ENCODE measurements at places on chromosomes 16 and 17. TPM values are rescaled to one million over a fixed set of nuclear protein-coding genes. Genes with fewer than 3 reads are reported as not detected.
A peak's percentile ranks its signal among the peaks of the same experiment; 100 is the strongest.

DNA sequence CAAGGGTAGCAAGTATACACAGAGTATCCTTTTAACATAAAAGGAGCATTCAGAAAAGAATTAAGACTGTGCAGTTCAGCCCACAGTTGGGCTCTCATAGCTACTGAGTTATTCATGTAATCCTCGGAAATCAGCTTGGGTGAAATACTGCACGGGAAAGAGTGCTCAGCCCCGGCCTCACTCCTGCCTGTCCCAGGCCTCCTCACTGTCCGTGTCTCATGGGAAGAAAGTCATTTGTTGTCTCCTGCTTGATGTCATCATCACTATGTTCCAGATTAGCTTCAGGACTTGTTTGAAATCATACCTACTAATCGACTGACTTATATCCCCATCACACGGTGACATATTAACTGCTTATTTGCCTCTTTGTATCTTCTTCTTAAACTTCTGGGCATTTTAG is 223.3 kb upstream of the CHMP6 start:
- DNase-seq, result no peak

DNA sequence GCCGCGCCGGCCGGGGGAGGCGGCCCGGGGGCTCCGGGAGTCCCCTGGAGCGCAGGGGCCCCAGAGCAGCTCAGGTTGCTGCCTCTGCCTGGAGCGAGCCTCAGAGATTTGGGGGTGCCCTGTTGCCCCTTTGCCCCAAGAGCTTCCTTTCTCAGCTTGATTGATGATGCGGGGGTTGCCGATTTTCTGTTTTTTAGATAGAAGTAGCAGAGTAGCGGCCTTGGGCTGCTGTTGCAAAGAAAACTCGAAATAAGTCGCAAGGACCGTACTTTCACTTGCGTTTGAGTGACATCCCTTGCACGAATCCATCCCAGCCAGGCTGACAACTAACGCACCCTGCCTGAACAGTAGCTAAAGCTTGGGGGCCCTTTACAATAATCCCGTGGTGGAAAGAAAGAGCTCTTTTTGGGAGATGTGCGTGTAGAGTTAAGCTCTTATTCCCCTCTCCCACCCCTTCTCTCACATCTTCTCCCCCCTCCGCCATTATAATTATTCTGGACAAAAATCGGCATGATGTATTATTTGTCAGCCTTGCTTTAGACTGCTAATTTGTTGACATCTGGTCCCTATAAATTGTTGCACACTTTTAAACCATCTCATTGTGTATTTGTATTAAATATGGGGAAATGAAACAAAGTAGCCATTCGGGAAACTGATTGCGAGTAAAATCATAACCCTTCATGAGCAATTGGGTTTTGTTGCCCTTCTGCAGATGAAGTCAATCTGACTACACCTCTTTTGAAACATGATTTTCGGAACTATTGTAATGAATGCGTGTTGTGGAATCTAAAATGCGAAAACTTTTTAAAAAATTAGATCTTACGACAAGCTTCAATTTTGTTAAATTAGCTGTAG is 873 bp downstream of the USP10 start:
- DNase-seq, result no peak

DNA sequence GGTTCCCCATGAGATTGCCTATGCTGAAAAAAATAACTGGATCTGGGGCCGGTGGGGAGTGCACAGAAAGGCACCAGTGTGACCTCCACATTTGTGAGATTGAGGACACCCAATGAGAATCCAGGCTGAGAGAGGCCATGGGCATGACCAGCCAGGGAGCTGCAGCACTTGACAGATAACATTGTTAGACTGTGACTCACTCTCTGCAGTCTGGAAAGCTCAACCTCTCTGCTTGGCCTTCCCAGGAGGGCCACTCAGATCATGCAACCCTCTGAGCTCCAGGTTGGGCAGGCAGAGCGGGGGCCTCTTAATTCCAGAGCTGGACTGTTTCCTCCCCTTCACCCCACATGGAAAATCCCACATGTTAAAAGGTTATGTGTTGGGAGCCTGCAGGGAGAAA is 30.1 kb downstream of the FZD2 start:
- no peak for DNase-seq

DNA sequence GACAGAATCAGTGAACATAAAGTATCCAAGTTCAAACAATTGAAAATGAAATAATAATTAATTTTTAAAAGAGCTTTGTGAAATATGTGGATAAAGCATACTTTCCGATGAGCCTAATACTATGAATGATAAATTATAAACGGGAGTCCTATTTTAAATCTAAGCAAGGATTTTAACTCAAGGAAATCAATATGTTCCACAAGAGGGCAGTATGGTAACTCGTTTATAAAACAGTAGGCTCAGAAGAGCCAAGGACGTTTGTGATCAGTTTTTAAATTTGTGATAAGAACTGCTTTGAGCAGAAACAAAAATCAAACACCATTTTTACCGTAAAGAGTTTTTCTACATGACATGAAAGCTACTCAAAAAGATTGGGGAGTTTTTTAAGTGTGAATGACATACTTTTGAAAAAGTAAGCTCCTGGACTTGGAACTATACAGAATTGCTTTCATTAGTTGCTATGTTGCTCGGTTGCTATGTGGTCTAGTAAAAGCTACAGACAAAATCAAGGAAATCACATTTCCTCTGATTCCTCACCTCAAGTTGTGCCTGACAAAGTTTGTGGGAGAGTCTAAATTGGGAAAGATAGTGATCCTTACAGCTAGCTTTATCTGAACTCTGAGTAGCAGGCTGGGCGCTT is 11.8 kb upstream of the TEKT1 start:
- DNase-seq, result peak; percentile 17

DNA sequence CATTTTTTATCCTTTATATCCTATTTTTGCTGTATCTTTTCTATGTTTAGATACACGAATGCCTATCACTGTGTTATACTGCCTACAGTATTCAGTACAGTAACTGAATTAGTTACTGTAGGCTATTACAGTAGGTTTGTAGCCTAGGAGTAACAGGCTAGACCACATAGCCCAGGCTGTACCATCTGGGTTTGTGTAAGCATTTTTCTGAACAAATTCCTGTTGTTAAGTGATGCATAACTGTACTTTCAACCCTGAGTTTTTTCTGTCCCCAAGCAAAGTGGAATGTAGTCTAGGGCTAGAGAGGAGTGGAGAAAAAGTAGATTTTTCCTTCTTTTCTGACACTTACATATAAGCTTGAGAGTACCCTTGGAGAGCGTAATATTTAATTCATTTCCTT is 282.1 kb downstream of the HS3ST3B1 start:
- DNase-seq, result no peak

- no peak for DNase-seq
Observed at GRCh38 chr16:49623501-49624266, 232.2 kb downstream of the ZNF423 start.

- no peak for DNase-seq
Observed at GRCh38 chr17:60415146-60415545, 7.1 kb upstream of the CHCT1 start.

DNA sequence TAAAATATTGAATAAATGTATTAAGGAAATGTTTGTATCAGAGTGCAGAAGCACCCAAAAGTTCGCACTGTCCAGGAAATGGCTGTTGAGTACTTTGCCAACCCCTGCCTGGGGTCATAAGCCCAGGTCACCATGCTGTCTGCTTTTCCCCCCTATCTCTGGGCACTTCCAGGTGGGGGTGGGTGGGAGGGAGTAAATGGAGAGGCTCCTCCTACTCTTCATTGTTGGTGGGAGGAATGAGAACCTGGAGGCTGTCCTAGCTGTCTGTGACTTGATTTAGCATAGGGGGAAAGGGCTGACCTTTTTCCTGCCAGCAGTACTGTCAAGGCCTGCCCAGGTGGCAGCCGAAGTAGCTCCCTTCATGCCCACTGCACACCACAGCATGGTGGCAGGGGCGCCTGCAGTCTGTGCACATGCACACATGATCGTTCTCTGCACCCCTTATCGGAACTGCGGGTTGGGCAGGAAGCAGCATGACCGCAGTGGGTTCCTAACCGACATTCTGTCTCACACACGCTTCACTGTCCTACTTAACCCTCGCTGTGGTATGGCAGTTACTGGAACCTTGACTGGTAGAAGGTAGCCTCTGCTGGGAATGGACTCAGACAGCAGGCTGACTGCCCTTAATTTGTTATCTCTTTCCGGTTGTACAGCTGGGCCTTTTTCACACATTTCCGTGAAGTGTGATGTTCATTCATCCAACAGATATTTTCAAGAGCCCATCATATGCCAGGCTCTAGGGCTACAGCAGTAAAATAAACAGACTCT is 41.5 kb downstream of the LDHD start:
- peak; percentile 23 for DNase-seq

- DNase-seq, result no peak
Observed at GRCh38 chr16:53662072-53662471, 41.6 kb downstream of the RPGRIP1L start.

GRCh38 chr17:73166731-73167581 is 2.1 kb downstream of the SSTR2 start:
- no peak for DNase-seq

- no peak for DNase-seq
Observed at GRCh38 chr16:12286964-12287363, 310.4 kb downstream of the SNX29 start.

GRCh38 chr16:19127205-19127604 is 13.4 kb downstream of the ITPRIPL2 start:
- DNase-seq, result no peak

DNA sequence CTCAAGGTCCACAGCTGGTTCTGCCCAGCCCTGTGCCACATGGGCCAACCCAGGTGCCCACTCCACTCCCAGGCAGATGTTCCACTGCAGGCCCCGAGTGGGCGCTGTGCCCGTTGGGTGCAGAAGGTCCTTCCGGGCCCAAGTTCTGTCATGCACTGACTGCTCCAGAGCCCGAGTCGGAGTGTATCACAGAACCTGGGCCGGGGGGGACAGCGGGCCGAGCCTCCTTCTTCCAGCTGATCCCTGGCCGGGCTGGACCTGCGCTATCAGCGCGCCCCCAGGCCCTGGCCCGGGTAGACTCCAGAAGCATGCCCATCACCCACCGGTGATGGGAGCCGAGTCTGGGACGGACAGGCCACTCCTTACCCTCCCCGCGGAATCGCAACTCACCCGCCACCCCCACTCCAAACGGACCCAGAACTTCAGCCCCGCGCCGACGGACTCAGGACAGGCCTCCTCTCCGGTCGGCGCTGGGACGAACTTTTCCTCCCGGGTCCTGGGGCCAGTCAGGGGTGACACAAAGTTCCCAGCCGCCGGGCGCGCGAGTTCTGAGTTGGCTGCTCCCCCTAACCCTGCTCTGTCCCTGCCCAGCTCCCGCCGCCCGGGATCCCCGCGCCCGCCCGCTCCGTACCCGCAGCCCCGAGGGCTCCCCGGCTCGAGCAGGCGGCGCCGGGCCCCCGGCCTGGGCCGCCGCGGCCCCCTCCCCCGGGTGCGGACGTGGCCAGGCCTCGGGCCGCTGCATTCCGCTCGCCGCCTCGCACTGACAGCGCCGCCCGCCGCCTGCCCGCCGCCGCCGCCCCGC is at the start of gene COPZ2:
Gene COPZ2 (minus strand): TSS at position 762 of the 802 bp plus-strand sequence. CDS start 20 bp downstream, at position 742.
- DNase-seq, result peak; percentile 61

DNA sequence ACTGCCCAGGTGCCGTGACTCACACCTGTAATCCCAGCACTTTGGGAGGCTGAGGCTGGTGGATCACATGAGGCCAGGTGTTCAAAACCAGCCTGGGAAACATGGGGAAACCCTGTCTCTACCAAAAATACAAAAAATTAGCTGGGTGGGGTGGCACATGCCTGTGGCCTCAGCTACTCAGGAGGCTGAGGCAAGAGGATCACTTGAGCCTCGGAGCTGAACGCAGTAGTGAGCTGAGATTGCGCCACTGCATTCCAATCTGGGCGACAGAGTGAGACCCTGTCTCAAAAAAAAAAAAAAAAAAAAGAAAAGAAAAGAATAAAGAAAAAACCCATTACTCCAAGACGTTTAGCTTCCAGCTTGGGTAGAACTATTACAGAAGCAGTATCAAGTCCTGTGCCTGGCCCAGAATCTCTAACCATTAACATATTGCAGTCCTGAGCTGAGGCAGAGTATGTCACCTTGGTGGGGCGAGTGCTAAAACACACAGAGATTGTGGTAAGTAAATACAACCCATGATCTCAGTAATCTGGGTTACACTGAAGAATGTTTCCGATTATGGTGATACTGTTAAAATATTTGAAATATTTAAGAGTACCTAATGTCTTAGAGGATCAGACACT is 23.2 kb upstream of the CFAP20 start:
- DNase-seq, result no peak

DNA sequence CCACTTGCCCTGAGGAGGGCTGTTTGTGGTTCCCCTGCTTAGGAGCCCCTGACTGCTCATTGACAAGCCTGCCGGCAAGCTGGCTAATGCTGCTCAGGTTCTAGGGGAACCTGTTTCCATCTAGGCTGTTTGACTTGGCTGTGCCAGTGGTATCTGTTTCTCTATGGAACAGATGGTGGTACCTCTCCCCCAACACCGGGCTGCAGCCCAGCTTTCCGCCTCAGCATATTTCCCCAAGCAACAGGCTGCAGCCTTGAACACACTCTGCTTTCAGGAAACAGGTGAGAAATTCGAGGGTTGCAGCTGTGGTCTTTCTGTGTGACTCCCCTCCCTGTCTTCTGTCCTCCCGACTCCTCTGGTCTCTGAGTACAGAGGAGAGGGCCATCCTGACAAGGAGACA is 132.3 kb downstream of the TMEM132E start:
- DNase-seq, result no peak

DNA sequence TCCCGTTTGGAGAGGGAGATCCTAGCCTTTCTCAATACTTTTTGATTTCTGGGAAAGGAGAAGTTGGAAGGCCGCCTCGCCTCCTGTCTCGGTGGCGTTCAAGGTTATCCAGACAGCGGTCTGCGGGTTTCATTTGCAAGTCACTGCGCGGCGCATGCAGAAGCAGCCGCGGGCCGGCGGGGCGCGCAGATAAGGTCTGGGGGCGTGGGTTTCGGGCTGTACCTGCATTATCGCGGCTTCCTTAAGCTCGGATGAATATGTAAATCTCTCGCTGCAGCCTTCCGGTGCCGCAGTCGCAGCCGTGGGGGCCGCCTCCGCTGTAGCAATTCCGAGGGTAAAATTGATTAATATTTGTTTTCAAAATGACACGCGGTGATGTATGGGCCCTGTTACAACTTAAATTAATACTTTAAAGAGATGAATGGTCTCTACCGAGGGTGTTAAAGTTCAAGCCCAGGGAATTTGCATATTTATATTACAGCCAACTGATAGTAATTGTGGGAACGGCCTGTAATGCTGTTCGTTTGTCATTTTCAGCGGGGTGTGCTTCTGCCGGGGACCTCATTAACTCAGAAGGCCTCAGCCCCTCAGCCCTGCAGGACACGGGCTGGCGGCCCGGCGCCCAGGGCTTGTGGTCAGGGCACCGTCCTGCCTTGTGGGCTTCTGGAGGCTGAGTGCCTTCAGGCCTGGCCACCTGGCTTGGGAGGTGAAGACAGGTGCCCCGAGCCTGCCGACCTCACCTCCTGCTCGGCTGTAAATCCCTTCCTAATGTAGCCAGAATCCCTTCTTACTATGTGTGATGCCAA is 99.4 kb downstream of the CYLD start:
- DNase-seq, result no peak

GRCh38 chr17:10370016-10370608 is 2.7 kb downstream of the MYH13 start:
- DNase-seq, result no peak

GRN gene
- 1,960 TPM for polyA plus RNA-seq

CTRL gene
- 17.4 TPM for polyA plus RNA-seq

CMTM2 gene
- 11.0 TPM for polyA plus RNA-seq

KCNJ2 gene
- polyA plus RNA-seq, result 2.0 TPM

SNAI3 gene
- polyA plus RNA-seq, result 11.5 TPM

TBX2 gene
- not detected for polyA plus RNA-seq

KRTAP9-4 gene
- not detected for polyA plus RNA-seq

Measured in CD14-positive monocyte (primary cell).